NCI-H1436 (cell line): ENCODE measurements at places on chromosomes 7 and 10.

GRCh38 chr7:22447762-22448161 lies 52.2 kb downstream of the STEAP1B start:
- no peak for DNase-seq

DNA sequence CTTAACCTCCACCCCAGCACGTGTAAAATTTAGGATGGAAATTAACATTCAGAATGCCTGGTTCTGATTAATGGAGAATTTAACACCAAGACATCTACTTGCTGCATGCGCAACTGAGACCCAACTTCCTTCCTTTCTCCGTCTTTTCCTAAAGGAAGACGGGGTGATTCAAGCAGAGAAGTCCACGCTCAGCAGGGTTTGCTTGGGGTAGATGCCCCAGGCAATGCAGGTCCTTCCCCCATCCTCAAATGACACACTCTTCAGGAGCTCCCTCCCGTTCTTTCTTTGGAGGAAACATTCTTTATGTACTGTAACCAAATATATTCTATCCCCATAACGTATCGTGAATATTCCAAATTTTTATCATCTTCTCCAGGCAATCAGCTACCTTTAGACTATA lies 47.0 kb downstream of the FAM171A1 start:
- DNase-seq = no peak

DNA sequence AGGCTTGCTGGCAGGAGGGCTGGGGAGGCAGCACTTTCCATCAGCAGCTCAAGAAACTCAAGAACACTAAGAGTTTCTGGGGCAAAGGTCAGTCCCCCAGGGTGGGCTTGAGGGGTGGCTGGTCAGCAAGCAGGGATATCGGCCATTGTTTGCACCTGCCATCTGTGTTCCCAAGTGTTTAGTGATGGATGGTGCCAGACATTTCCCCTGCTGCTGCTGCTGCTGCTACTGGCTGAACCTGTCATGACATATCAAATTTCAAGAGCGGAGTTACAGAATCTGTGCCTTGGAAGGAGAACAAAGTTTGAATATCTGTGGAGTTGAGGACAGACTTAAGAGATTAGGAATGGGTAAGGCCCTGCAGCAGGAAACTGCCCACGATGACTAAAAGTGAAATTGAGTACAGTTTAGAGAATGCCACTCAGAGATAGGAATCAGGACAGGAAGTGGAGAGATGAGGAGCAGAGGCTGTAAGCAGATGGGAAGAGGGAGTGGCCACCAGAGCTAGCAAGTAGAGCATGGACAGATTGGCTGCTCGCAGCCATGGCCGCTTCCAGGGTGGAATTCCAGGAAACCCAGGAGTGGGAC lies 39.2 kb upstream of the PPP1R3C start:
- DNase-seq = no peak

DNA sequence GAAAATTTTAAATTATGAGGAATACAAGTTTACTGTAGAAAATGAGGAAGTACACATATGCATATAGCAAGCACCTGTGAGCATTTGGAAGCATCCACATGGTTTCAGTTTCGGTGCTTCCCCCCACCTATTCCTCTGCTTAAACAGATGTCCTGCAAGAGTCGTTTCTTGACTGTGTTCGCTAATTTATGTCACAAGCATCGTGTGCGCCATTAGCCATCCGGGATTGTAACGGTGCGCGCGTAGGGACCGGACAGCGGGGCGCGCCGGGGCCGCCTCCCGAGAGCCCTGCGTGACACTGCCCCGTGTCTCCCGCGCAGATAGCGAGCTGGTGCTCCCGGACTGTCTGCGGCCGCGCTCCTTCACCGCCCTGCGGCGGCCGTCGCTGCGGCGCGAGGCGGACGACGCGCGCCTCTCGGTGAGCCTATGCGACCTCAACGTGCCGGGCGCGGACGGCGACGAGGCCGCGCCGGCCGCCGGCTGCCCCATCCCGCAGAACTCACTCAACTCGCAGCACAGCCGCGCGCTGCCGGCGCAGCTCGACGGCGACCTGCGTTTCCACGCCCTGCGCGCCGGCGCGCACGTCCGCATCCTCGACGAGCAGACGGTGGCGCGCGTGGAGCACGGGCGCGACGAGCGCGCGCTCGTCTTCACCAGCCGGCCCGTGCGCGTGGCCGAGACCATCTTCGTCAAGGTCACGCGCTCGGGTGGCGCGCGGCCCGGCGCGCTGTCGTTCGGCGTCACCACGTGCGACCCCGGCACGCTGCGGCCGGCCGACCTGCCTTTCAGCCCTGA lies 90.9 kb downstream of the NEURL1 start:
- DNase-seq = no peak

DNA sequence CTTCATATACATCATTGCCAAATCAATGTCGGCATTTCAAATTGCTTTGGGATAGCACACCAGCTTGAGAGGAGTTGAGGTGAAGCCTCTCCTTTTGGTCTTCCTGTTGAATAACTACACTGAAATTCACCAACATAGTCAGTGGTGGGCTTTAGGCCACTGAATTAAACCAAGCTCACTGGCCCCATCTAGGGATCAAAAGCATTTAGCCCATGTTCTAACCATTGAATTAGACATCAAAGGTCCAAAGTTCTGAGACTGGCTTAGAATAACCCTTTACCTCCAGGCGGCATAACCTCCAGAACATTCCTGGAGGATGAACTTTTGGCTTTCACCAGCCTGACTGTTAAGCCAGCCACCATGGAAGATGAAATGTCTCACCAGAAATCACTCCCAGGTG lies 54.6 kb downstream of the BPGM start:
- DNase-seq = no peak

- DNase-seq = no peak
These were observed 268.8 kb downstream of the PLXNA4 start for GRCh38 chr7:132307465-132307864.

- no peak for DNase-seq
These were observed 232.9 kb upstream of the MTPN start for GRCh38 chr7:136210079-136210478.

- DNase-seq = no peak
These were observed 152.9 kb downstream of the NRF1 start for GRCh38 chr7:129764247-129765084.

GRCh38 chr7:46738796-46739195 lies 817.7 kb upstream of the IGFBP3 start:
- no peak for DNase-seq

- DNase-seq = no peak
These were observed 82.3 kb downstream of the LRGUK start for GRCh38 chr7:134209322-134210015.
